ENCODE measurements at places on chromosomes 5 and 9.

DNA sequence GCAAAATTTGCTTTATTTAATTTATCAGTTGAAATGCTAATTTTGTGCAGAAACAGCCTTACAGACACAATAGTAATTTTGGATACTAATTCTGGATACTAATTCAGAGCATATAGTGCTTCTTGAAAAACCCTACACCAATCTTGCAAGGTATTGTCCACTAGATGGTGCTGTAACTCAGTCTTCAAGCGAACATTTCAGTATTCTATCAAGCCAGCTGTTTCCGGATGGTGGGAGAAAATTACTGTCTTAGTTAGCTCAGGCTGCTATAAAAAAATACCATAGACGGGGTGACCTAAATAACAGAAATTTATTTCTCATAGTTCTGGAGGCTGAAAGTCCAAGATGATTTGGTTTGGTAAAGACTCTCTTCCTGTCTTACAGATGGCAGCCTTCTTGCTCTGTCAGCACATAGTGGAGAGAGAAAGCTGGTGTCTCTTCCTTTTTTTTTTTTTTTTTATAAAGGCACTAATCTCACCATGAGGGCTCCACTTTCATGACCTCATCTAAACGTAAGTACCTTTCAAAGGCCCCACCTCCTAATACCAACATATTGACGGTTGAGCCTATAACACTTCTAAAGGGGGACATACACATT lies 1306.5 kb upstream of the CDH9 start:
- no peak for DNase-seq

- DNase-seq, result no peak
Measured at GRCh38 chr5:28165096-28165495, 1126.7 kb upstream of the CDH9 start.

DNA sequence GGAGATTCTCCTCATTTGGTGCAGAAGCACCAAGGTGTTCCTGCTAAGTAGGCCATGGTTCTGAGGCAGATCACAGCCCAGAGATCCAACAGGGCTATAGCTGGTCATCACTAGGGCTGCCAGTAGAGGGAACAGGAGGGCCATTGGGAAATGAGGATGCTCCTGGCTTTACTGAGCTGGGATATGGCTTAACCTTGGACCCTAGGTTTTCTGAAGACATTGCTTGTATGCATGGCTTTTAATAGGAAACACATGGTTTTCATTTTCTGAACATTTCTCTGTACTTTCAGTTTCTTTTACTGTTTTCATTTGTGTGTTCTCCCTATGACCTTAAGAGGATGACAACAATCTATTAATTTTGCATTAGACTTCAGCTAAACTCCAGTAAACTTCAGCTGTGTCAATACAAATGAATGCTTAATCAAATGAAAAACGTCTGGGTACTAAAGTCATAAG lies at the start of gene IFNW1:
TSS of gene IFNW1 (minus strand) at position 406 of the 456 bp plus-strand sequence. CDS start at position 144, 262 bp downstream.
- no peak for DNase-seq

GRCh38 chr5:171789353-171789752 lies 3.7 kb downstream of the SMIM23 start:
- DNase-seq, result no peak

GRCh38 chr5:42689391-42689790 lies 67.2 kb upstream of the CCDC152 start:
- no peak for DNase-seq

- DNase-seq, result no peak
Measured at GRCh38 chr9:19409401-19410194, 789 bp downstream of the ACER2 start.

- DNase-seq, result no peak
Measured at GRCh38 chr5:8613078-8613685, 744.2 kb downstream of the MTRR start.

- DNase-seq, result no peak
Measured at GRCh38 chr9:100294341-100294740, 58.4 kb downstream of the TEX10 start.

DNA sequence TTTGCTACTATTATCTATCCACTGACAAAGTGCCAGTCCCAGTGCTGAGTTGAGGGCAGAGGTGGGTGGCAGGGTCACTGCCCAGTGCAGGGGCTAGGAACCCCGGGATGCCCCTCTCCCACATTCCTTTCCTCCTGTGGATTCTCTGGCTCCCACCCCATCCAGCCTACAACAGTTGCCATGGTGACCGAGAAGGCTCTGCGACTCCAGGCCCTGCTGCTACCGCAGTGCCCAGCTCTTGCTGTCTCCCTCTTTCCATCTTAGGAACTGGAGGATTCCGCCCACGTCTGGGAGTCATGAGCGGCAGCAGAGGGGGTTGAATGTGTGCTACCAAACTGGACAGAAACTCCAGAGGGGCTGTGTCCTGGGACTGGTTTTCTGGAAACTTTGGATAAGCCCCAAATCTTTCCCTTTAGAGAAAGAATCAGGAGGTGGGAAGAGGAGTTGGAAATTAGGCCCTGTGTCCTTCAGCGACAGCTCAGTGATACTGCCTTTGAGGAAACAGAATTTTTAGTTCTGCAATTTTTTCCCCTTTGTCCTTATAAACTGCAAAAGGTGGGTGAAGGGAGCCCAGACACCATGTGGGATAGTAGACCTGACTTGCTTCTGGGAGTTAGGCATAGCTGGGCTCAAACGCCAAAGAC lies 20.7 kb upstream of the C5orf47 start:
- no peak for DNase-seq

- no peak for DNase-seq
Measured at GRCh38 chr5:74950836-74951515, 84.8 kb upstream of the FAM169A start.

DNA sequence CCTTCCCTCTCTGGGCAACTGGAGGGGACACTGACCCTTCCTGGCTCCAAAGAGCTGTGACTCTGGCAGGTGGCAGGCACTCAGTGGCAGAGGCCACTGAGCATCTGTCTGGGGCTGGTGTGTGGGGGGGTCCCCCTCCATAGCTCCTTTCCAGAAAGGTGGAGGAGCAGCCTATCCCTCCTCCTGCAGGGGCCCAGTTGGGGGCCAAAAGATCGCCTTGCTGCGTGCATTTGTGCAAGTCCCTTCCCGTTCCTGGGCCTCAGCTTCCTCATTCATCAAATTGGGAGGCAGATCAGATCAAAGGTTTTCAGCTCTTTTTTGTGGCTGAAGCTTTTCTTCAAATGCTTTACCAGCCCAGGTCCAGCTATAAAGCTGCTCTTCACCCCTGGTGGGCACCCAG lies 77.7 kb downstream of the NTNG2 start:
- DNase-seq, result no peak

GRCh38 chr9:98641695-98642094 lies 67.0 kb downstream of the GABBR2 start:
- no peak for DNase-seq
